ENCODE measurements at places on chromosomes 6 and 20.

GRCh38 chr6:116745176-116745575 lies 20.3 kb downstream of the FAM162B start:
- DNase-seq: no peak

DNA sequence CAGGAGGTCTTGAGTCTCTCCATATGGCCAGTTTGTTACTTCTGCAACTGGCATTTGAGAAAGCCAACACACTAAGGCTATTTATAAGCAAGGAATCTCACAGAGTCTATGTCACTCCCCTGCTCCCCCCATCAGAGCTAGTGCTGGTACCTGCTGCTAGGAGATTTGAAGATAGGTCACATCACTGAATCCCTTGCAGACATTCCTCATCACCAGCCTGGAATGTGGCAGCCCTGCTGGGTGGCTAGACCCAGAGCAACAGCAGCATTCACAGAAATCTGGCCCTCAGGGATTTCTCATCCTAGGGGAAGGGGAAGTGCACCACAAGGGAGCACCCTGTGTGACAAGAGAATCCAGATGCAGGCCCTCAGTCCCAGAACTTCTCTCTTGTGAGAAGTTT lies 672.1 kb downstream of the HACE1 start:
- no peak for DNase-seq

- no peak for DNase-seq
These were observed 660.4 kb upstream of the SLC35B3 start for GRCh38 chr6:9095729-9096128.

DNA sequence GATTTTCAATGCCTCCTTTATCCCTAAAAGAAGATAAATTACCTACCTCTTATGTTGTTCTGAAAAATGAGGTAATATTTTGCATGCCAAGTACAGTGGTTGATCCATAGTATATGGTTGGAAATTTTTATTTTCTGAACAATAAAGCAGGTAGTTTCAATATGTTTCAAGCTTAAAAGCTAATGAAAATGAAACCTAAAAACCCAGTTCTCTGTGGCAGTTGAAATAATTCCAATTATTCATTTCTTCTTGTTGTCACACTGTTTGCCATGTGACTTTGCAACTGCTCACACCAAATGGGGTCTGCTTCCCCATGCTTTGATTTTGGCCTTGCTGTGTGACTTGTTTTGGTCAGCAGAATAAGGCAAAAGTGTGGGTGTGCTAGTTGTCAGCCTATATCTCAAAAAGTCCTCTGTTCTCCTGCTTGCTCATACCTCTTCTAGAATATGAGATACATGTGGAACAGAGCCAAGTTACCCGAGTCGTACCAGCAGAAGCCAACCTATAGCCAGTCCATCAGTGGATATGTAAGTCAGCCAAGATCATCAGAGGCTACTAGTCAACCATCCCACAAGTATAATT lies 197.2 kb upstream of the THEMIS start:
- peak; percentile 14 for DNase-seq

GRCh38 chr6:19905584-19905983 lies 68.4 kb downstream of the ID4 start:
- DNase-seq: peak; percentile 77

GRCh38 chr20:57986666-57987065 lies 241.8 kb downstream of the ANKRD60 start:
- no peak for DNase-seq

DNA sequence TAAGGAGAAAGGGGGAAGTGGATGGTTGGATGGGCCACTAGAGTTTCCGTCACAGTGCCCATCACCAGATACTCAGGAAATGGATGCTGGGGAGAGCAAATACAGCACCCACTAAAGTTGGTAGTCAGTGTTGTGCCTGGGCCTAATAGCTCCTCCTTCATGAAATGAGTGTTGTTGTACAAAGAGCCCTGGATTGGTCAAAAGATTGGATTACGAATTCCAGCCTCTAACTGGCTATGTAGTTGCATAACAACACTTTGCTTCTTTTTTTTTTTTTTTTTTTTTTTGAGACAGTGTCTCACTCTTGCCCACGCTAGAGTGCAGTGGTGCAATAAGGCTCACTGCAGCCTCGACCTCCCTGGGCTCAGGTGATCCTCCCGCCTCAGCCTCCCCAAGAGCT lies 27.4 kb downstream of the KCNG1 start:
- DNase-seq: peak; percentile 16

GRCh38 chr20:17494201-17494600 lies 37.0 kb downstream of the BFSP1 start:
- DNase-seq: no peak

DNA sequence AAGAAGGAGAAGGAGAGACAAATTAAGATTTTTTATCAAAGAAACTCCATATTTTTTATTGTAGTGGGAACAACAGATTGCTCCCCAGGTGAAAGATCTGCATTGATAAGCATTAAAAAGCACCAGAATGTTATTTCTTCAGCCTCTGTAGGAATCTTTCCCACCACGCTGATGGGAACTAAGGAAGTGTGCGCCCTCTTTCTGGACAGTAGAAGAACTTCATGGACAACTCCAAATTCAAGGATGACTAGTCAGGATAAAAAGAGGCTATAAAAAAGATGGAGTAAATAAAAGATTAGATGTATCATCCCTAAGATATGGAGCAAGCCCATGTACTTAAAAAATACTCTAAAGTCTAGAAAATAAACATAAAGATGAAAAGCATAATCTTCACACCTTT lies 45.8 kb upstream of the PAK5 start:
- no peak for DNase-seq

DNA sequence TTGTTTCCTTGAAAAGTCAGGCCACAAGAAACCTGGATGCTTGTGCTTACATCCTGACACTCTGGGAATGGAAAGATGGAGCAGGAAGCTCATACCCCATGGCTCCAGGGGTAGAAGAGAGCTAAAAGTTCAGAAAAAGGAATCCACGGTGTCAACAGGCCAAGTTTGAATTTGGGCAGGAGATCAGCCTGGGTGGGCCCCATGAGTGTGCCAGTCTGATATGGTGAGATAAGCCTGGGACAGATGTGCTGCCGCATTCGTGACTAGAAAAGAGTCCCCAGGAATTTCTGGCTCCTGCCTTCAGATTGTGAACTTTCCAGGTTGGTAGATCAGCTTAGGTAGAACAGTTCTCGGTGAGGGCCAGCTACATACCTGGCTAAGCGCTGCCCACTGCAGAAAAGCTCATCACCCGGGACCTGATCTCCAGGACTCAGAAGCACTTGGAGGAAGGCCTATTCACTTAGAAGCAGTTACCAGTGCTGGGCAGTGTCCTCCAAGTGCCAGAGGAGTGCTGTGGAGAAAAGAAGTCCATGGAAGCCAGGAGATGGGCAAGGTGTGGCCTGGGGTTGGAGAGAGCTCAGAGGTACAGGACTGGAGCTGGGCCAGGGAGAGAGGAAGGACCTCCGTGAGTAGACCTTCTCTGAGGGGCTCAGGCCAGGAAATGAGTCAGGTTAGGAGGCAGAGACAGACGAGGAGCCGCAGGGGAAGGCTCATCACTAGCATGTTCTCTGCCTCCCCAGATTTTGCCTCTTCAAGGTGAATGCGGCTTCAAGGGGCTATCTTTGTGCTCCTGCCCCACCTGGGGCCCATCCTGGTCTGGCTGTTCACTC lies at the start of gene TSPO2:
Gene TSPO2 (plus strand): TSS at position 242 of the 830 bp plus-strand sequence. CDS start 519 bp downstream, at position 761.
- no peak for DNase-seq

DNA sequence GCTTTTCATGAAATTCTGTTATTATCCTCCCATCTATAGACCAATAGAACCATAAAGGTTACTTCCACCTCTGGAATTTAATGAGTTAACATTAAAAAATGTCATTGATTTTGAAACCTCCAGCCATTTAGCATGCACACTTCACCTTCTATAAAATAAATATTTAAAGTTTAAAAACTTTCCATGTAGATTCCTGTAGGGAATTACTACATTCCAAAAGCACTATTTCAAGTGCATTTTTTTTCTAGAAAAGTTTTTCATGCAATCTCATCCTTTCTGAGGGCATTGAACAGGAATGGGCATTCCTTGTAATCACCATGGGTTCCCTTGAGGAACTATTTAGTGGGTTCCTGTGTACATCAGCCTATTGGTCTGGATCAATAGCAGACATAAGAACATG lies 253.8 kb upstream of the RIN2 start:
- no peak for DNase-seq

DNA sequence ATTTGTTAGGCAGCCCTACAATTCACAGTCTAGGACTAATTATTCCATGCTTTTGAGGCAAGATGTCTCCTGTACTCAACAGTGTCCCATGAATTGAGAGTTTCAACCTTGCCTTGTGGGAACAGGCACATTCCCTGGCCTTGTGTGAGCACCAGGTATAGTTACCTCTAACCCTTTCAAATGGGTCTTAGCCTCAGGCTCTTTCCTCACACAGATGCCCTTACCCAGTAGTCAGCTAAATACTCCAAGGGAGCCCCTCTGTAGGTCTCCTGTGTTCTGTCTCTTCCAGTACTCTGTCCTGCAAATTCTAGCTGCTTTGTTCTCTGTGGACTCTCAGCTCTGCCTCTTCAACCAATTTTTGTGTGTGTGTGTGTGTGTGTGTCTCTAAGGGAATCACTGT lies 135.3 kb downstream of the ZFAND3 start:
- DNase-seq: no peak

GRCh38 chr20:57638173-57638894 lies 18.1 kb upstream of the ZBP1 start:
- no peak for DNase-seq

GRCh38 chr6:96015518-96016333 lies at the start of gene FUT9:
FUT9 (plus strand) TSS chr6:96015974; CDS start chr6:96203156, 187,182 bp downstream.
- no peak for DNase-seq

DNA sequence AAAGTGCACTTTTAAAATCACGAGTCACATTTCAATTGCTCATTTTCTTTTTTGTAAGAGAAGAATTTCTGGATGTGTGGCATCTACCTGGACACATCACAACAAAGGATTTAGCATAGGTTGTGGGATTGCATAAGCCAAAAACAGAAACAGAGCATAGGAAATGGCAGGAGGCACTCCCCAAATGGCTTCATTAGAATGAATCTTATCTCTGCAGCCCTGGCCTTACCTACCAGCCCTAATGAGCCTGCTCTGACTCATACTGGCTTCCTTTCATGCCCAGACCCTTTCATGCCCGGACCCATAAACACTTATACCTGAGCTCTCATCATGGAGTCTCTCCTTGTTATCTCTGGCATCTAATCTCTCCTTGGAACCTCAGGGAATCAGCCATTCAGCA lies 23.9 kb upstream of the SPTLC3 start:
- DNase-seq: peak; percentile 90

GRCh38 chr6:160027931-160028330 lies 59.0 kb downstream of the IGF2R start:
- DNase-seq: no peak

GRCh38 chr20:41055679-41056078 lies 27.1 kb downstream of the TOP1 start:
- no peak for DNase-seq

- no peak for DNase-seq
These were observed 57.8 kb downstream of the ZNF217 start for GRCh38 chr20:53535878-53536277.

DNA sequence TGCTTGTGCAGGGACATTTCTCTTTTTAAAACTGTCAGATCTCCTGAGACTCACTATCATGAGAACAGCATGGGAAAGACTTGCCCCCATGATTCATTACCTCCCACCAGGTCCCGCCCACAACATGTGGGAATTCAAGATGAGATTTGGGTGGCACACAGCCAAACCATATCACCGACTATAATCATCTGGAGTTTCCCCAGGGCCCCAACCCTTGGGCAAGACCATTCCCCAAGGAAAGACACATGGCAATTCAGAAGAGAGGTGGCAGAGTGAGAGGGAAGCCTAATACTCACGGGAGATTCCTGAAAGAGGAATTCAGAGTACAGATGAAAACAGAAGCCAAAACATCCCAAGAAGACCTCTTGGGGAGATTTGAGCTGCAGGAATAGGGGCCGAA lies 291.0 kb upstream of the PLCB4 start:
- no peak for DNase-seq

DNA sequence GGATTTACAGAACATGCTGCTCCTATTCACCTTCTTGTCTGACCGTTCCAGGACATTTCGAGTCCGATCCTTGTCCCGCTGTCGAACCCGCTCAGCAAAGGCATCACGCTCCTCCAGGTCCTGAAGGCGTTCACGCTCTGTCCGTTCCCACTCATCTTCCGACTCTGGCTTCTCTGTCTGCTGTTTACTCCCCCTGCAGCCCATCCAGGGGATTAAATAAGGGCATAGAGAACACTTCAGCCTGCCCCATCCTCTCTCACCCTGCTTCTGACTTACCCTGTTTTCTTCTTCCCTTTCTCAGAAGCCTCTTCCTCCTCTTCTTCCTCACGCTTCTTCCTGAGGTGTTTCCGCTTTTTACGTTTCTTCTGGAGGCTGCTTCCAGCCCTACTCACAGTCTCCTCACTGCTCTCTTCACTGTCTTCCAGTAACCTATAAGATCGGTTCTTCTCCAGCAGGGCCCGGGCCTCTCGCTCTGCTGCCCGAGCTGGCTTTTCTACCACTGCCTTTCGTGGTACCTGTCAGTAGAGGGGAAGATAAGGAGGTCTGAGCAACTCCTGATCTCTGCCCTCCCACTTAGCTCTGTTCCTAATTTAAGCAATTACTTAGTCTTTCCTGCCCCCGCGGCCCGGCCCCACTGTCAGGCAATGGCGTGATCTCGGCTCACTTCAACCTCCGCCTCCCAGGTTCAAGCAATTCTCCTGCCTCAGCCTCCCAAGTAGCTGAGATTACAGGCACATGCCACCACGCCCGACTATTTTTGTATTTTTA lies 1.9 kb downstream of the DHX16 start:
- no peak for DNase-seq

DNA sequence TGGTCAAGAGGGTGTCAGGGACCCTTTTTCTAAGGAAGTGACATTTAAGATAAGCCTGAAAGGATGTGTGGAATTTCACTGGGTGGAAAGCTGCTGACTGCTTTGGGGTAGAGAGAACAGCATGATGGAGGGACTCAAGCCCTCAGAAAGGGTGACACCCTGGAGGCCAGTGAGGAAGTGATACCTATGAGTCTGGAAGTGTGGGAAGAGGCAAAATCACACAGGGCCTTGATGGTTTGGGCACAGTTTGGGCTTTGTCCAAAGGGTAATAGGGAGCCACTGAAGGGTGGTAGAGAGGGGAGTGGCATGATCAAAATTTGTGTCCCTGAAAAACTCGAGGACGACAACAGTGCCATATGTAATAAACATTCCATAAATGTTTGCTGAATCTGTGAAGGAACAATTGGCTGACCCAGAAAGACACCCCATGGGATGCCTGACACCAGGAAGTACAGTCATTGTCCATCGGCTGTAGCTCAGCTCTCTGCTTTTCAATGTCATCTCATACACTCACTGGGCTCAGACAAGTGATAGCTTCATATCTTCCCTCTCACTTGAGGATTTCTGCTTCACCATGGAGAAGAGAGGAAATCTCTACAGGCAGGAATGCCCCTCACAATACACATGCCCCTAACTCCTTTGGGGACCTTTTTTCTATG lies 21.3 kb downstream of the CASS4 start:
- no peak for DNase-seq

- DNase-seq: peak; percentile 86
These were observed 35.2 kb downstream of the JPH2 start for GRCh38 chr20:44151621-44152416.
